ENCODE measurements at places on chromosomes 2 and 18.

- DNase-seq = no peak
Observed at GRCh38 chr2:126889071-126889470, 9.6 kb upstream of the TEX51 start.

- DNase-seq = no peak
Observed at GRCh38 chr2:168469281-168469988, 13.4 kb downstream of the CERS6 start.

GRCh38 chr18:32271672-32272208 lies 81.9 kb downstream of the MEP1B start:
- no peak for DNase-seq

- no peak for DNase-seq
Observed at GRCh38 chr2:28716265-28716865, 35.3 kb upstream of the PPP1CB start.

- no peak for DNase-seq
Observed at GRCh38 chr2:620471-621302, 56.5 kb downstream of the TMEM18 start.

Measured in stimulated activated CD4-positive, alpha-beta T cell treated with anti-CD3 and anti-CD28 coated beads, Interleukin-1b, Interleukin-23, amount 100 ng/mL, for 1 hour (primary cell).